Panc1 (cell line): ENCODE measurements at places on chromosomes 3 and 15. TPM values are rescaled to one million over a fixed set of nuclear protein-coding genes. Genes with fewer than 3 reads are reported as not detected.

GRCh38 chr3:133877221-133877620 lies 18.5 kb downstream of the RAB6B start:
- no peaks in the 10 kb centered on the region for H3K4me1 ChIP-seq
- DNase-seq: no peak
- H3K4me3 ChIP-seq: no peak overlapping the region
- no peaks in the 10 kb centered on the region for H3K27me3 ChIP-seq

DNA sequence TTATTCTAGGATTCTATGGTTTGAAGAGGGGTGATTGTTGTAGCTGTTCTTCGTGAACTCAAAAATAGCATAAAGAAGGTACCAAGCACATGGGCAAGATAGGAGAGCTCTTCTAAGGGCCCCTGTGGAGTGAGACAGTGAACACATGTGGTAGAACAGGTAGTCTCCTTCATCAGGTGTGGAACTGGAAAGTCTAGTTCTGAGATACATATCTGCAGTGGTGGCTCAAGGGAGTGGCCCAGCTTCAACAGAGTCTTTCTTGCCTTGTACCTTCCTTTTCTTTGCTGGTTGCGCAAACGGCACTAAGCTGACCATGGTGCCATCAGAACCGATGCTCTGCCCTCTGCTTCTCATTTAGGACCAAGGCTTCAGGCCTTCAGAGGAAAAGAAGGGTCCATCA lies 65.2 kb downstream of the CERS3 start:
- no peak overlapping the region for H3K27ac ChIP-seq
- H3K4me3 ChIP-seq: no peak overlapping the region
- DNase-seq: no peak
- no peaks in the 10 kb centered on the region for H3K36me3 ChIP-seq
- no peaks in the 10 kb centered on the region for H3K4me1 ChIP-seq
- no peaks in the 10 kb centered on the region for H3K27me3 ChIP-seq

GPD1L gene
- 10.5 TPM for total RNA-seq

- no peaks in the 10 kb centered on the region for H3K4me1 ChIP-seq
- no peaks in the 10 kb centered on the region for H3K36me3 ChIP-seq
- H3K27ac ChIP-seq: no peak overlapping the region
- H3K4me3 ChIP-seq: no peak overlapping the region
- no peak for DNase-seq
Observed at GRCh38 chr3:197912741-197913476, 37.1 kb upstream of the RPL35A start.

SEMA3G gene
- total RNA-seq: 1.6 TPM

GRCh38 chr15:60685346-60685937 lies 206.5 kb upstream of the ICE2 start:
- no peaks in the 10 kb centered on the region for H3K36me3 ChIP-seq
- no peak overlapping the region for H3K4me3 ChIP-seq
- no peak for DNase-seq
- H3K4me1 ChIP-seq: no peaks in the 10 kb centered on the region
- no peaks in the 10 kb centered on the region for H3K27me3 ChIP-seq
- H3K27ac ChIP-seq: no peak overlapping the region

DNA sequence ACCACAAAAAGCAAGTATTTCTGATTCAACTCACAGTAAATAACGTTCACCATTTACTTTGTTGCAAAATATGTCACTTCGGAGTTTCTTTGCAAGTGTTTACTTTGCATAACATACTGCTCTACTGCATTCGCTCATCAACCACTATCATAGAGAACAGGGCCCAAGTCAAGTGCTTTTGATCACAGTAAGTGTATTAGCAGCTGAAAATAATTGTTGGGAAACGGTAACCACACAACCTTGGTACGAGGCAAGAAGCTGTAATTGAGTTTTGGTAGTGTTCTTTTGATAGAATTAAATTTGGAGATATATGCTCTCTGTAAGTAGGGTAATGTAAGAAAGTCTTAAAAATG lies 80.1 kb downstream of the SATB1 start:
- no peaks in the 10 kb centered on the region for H3K27me3 ChIP-seq
- no peak overlapping the region for H3K4me3 ChIP-seq
- no peaks in the 10 kb centered on the region for H3K36me3 ChIP-seq
- no peaks in the 10 kb centered on the region for H3K4me1 ChIP-seq
- no peak for DNase-seq
- H3K27ac ChIP-seq: no peak overlapping the region

PLSCR2 gene
- total RNA-seq: 0.54 TPM

GRCh38 chr3:42708611-42709151 lies 6.1 kb upstream of the HHATL start:
- no peak overlapping the region for H3K27ac ChIP-seq
- H3K4me3 ChIP-seq: no peak overlapping the region
- H3K27me3 ChIP-seq: no peaks in the 10 kb centered on the region
- H3K4me1 ChIP-seq: no peaks in the 10 kb centered on the region
- DNase-seq: no peak

ETV5 gene
- 79.3 TPM for total RNA-seq

DNA sequence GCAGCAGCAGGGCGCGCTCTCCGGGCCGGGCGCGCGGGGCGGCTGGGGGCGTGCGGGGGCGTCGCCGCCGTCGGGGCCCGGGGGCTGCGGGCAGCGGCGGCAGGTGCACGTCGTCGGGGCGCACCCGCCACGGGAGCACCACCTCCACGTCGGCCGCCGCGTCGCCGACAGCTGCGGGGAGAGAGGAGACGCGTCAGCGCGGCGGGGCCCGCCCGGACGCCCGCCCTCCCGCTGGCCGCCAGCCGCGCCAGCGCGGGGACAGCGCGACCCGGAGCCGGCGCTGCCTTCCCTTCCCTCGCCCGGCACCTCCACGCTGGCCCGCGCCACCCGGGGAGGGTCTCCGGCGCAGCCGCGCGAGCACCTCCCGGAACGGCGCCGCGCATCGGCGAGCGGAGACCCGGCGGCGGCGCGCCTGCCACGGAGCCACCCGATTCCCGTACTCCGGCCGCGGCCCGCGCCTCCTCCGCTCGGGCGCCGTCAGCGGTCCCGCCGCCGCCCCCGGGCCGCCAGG lies 481 bp downstream of the ADAMTS17 start:
- no peak for DNase-seq
- H3K27ac ChIP-seq: no peak overlapping the region
- H3K4me1 ChIP-seq: no peaks in the 10 kb centered on the region
- H3K27me3 ChIP-seq: peaks cover 19% of the 10 kb centered on the region
- H3K4me3 ChIP-seq: peak overlapping the region; percentile 62
- H3K36me3 ChIP-seq: no peaks in the 10 kb centered on the region

SMAD6 gene
- 45.9 TPM for total RNA-seq

C2CD4B gene
- total RNA-seq: 0.26 TPM

DNA sequence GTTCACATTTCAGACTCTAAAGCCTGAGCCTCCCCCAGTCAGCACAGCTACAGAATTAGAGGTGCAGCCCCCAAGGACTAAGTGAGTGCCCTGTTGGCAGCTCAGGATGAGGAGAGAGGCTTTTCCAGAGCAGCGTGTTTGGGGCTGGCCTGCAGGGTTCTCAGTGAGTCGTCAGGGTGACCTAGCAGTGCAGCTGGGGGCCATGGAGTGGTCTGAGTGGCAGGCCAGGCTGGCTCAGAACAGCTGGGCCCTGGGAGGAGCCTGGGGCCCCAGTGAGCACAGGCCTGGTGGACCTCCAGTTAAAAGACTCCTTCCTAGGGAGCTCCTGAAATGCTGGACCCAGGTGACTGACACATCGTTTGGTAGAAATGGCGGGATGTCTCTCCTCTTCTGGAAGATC lies 108.3 kb downstream of the SLC49A4 start:
- no peak for DNase-seq
- H3K27me3 ChIP-seq: 0 out of 2 replicates have a peak, but pooled peaks cover 5% of the 10 kb centered on the region
- H3K27ac ChIP-seq: no peak overlapping the region
- no peaks in the 10 kb centered on the region for H3K36me3 ChIP-seq
- H3K4me3 ChIP-seq: no peak overlapping the region

DNA sequence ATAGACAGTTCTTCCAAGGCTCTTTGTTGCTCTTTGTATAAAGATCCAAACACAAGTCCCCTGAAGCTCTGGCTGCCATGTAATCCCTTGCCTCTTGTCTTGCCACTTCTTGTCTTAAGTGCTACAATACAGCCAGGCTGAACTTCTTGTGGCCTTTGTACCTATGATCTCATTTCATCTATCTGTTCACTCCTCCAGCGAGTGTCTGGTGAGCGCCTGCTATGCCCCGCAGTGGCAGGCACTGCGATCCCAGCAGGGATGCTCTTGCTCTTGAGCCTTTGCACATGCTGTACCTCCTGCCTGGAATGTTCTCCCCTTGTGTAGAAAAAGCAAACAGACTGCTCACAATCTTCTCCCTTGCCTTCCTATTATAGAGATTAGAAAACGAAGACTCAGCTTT lies 81.9 kb upstream of the ADPGK start:
- H3K36me3 ChIP-seq: no peaks in the 10 kb centered on the region
- no peak for DNase-seq
- no peak overlapping the region for H3K27ac ChIP-seq
- peaks cover 5% of the 10 kb centered on the region; the same call in 1 of the 2 replicates for H3K27me3 ChIP-seq
- no peak overlapping the region for H3K4me3 ChIP-seq
- no peaks in the 10 kb centered on the region for H3K4me1 ChIP-seq

TLR9 gene
- not detected for total RNA-seq
